ENCODE measurements at places on chromosomes 7 and 10.

GRCh38 chr7:90409667-90410066 is 6.4 kb downstream of the CLDN12 start:
- no peak for DNase-seq

DNA sequence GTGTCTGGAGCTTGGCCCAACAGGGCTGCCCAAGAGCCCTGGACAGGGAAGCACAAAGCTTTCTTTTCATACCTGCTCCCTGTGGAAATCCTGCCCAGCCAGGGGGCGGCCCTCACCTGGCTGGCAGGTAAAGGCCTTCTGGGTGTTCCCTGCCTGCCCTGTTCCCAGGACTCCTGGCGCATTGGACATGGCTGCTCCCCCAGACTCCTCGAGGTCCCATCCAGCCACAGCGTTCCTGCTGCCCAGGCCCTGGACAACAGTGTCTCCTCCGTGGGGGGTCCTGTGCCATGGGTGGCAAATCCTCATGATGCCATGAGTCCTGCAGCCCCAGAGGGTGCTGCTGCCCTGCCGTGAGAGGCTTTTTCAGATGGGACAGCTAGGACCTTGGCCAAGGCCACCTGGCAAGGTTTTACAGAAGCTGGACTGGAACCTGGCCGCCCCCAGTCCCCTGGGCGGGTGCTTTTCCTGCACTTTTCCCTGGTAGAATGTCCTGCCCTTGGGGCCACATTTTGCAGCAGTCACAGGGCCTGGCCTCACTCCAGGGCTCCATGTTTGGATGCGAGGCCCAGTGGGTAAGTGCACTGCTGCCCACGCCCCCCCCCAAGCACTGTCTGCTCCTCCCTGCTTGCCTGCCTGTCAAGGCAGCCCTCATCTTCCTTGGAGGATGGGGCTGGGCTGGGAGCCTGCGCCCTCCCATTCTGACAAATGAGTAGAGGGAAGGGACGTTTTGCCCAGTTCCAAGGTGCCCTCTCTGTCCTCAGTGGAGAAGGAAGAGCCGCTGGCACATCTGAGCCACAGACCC is 60.7 kb downstream of the LHPP start:
- no peak for DNase-seq

DNA sequence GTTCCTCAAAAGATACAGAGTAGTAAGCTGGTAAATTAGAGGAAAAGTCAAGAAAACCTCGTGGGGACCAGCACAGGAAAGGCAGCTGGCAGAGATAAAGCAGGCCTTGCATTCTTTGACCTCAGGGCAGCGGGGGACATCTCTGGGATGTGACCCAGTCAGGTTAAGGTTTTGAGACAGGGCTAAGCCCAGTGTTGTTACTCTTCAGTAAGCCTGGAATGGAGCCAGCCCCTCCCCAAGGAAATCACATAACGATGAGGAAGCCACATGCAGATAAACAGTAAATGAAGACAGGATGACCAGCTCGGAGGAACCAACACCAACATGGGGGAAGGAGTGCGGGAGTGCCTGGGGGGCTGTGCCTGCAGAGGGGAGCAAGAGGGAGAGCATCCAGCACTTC is 99.6 kb downstream of the JAZF1 start:
- DNase-seq: no peak

DNA sequence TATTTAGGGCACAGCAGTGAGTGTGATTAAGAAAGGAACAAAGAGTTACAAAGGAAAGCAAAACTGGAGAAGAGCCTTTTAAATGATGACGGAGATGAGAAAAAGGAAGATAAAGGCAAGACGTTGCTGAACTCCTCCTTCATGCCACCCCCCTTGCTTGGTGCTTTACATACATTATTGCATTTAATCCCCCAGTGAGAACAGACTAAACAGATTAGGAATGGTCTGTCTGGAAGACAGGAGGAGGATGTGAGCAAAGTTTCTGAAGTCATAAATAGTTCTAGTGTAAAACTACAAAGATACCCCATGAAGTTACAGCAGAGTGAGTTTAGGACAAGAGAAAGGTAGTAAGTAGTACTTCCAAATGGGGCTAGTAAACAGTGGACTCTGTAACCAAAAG is 113.5 kb downstream of the PLCE1 start:
- DNase-seq: no peak

DNA sequence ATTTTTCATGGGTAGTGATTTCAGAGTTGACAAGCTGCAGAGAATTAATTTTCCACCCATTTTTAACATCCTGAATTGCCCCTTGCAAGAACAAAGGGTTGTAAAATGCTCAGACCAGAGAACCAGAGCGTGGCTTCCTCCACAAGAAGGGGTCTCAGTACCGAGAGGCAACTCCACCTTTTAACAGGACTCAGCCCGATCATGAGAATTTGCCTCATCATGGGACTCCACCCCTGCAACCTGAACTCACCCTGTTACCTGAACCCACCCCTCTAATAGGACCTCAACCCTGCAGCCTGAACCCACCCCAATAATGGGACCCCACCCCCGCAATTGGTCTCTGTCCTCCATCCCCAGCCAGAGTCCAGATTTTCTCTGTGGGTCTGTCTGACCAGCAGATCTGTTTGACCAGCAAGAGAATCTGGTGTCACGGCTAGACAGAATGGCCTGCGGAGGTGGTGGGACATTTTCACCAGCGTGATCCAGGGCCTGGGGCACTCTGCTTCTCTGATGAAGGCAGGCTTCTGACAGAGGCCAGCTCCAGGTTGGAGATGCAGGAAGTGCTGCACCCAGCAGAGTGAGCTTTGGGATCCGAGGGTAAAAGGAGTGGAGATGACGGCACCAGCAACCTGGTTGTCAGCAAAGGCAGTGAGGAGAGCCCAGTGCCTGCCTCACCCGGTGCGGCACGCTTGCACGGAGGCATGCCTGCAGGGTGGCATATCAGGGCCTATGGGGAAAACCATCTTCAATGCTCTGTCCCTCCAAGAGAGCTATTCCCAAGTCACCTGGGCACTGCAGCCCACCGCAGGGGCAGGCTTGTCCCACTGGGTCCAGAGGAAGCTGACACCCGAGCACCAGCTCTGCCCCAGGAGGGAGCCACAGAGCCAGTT is 136.6 kb downstream of the TCERG1L start:
- DNase-seq: no peak

- no peak for DNase-seq
Observed at GRCh38 chr10:117497736-117498135, 44.8 kb upstream of the EMX2 start.
